Stimulated activated CD4-positive, alpha-beta T cell treated with anti-CD3 and anti-CD28 coated beads, Interleukin-4, amount 100 ng/mL, for 4 hours (primary cell): ENCODE measurements at places on chromosomes 7 and 10.

GRCh38 chr10:46287846-46288477, 1.2 kb downstream of the ANTXRL start:
- no peak for DNase-seq

- DNase-seq = no peak
Measured at GRCh38 chr10:109773288-109774120, 149.8 kb downstream of the XPNPEP1 start.

- no peak for DNase-seq
Measured at GRCh38 chr7:6691103-6691502, 15.6 kb downstream of the ZNF12 start.

DNA sequence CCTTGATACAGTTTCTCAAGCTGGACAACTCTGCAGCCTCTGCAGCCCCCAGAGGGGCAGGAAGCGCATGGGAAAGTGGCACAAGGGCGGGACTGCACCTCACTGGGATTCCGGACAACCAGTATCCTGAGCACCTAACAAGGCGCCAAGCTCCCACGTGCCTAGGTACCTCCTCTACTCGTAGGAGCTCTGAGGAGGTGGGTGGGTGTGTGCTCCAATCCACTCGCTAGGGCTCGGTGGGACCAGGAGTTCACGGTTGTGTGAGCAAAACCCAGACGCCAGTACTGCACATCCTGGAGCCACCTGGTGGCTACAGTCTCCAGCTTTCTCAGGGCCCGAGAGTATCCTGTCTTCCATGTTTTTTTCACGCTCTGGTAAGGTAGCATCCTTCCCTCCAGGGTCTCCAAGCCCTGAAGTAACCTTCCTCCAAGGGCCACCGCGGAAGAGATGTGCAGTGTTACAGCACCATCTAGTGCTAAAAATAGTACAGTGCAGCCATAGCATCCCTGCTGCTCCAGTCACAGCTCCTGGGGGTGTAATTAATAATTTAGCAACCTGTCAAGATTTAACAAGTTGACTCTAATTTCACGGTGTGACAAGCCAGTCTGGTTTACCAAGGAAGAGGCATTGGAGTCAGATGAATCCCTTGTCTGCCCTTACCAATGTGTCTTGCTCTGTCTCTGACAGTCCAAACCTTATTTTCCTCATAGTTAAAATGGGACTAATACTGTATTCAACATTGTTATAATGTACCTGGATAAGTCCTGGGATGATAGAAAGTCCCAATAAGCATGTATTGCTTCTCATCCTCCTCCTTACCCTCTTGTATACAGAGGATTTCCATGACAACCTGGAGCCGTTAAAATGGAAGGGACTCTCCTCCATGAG, 70.4 kb downstream of the HERPUD2 start:
- peak; percentile 22 for DNase-seq

DNA sequence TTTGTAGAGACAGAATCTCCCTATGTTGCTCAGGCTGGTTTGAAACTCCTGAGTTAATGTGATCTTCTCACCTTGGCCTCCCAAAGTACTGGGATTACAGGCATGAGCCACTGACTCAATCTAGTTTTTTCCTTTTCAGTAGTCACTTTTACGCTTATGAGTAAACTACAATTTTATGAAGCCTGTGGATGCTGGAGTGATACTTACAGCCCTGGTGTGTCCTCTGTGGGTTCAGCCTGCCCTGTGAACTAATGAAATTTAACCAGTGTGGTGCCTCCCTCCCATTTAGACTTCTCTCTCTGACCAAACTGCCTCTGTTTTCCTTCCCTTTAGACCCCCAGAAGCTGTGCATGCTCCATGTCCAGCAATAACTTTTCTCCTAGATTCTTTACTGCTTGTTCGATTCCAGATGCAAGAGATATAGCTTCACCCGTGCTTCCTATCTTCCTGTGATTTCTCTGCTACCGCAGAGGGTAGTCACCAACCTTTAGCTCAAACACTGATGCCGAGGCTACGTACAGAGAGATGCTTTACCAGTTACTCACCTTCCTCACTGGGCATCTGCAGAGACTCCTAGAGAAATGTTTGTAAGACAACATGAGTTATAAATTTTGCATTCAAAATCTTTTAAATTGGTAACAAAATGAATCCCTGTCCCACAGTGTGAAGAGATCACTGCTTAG, 90.8 kb downstream of the KIAA1217 start:
- DNase-seq = no peak

- no peak for DNase-seq
Measured at GRCh38 chr7:88357781-88358525, 51.3 kb upstream of the STEAP4 start.

GRCh38 chr10:95394161-95394880, 103.5 kb upstream of the PDLIM1 start:
- DNase-seq = no peak

GRCh38 chr7:83362871-83363550, 200.3 kb upstream of the PCLO start:
- DNase-seq = no peak

DNA sequence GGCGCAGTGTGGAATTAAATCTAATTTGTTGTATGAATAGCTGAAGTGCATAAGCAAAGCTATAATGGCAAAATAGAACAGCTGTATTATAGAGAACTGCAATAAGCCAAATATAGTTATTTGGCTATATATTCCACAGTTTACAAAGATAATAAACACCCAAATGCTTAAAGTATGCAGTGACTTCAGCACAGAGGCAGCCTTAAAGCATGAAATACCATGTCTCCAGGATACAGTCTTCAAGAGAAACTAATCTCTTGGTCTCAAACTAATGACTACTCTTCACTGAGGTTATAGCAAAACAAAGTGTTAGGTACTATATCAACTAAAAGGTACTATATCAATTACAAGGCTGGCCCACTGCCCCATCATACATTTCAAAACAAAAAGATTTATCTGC, 48.0 kb downstream of the NT5C2 start:
- no peak for DNase-seq

DNA sequence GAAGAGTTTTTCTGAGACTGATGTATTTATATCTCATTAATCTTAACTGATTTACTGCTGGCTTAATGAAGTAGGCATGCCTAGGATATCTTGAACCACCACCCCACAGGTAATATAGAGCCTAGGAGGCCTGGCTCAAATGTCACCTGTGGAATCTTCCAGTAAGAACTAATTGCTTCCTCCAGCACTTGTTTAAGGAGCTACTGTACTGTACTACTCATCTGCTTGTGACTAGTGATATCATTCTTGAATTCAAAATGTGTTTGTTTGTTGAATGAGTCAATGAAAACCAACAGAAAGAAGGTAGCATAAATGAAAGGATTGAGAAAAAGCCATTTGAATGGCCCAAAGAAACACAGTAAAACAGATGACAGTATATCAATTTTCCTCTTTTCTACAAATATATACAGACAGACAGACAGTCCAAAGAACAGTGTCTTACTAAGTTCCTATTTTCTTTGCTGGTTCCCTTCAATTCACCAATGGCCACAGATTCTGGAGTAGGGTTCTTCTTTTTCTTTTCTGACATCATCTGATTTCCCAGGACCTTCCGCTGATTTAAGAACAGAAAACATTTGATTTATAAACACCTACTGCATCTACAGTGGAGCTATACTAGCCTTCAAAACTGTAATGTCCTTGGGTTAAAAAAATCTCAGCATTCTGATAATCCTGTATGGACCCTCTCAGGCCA, 43.7 kb upstream of the SLIT1 start:
- no peak for DNase-seq

DNA sequence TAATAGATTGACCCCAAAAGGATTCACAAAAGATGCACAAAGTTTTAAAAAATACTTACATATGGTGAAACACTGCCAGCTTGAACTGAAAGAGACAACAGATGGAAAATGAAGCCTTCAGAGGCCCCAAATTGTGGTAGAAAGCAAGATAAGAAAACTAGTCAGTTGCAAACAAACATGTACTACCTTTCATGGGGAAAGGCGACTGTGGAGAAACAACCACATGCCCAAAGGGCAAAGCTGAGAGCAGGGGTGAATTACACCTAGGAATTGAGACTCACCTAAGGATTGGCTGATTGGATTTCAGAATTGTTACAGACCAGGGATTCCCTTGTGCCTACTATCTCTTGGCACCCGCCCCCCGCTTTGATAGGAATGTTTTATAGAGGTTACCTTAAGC, 13.1 kb downstream of the EPC1 start:
- DNase-seq = no peak

DNA sequence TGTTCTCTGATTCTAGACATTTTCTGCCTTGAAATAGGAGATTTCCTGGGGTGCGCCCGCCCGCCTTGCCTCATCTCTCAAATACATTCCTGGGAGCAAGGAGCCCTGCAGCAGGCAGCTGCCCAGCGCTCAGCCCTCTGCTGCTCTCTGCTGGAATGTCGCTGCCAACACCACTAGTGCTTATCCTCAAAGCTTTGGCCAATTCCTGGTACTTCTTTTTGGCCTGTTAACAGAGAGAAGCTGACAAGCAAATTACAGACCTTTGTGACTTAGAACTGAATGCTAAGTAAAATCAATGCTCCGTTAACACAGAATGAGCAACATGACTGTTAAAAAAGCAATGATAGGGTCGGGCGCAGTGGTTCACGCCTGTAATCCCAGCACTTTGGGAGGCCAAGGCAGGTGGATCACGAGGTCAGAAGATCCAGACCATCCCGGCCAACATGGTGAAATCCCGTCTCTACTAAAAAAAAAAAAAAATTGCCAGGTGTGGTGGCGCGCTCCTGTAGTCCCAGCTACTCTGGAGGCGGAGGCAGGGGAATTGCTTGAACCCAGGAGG, 41.9 kb upstream of the SYPL1 start:
- DNase-seq = peak; percentile 68

GRCh38 chr7:127689194-127689772, 37.3 kb downstream of the SND1 start:
- no peak for DNase-seq

DNA sequence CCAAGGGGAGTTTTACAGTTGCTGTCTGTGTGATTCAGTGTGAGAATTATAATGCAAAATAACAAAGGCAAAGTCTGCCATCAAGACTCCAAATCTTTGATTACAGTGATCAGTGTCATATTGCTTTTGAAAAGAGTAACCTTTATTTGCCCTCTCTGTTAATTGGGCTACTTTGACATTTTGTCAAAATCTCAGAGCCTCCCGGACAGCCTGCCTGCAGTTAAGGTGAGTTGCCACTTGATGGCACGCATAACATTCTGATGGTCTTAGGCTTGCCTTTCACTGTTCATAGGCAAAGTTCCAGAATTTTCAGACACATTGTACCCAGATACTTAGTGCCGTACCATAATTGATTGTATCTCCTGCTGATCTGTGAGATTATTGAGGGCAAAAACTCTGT, 253.5 kb downstream of the ABCA13 start:
- no peak for DNase-seq

DNA sequence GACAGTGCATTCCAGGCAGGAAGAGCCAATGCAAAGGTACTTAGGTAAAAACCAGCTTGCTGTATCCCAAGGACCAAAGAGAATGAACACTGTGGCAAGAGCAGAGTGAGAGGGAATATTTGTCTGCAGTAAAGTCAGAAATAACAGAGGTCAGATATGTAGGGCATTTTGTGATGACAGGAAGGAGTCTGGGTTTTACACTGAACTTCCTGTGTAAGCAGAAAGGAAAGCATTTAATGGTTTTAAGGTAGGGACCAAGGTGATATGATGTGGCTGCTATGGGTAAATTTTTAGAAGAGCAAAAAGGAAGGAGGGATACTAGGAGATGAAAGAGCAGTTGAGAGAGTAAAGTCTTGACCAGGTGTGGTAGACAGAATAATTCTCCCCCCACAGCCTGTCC, 10.1 kb downstream of the ABCB1 start:
- no peak for DNase-seq

- DNase-seq = no peak
Measured at GRCh38 chr10:85032981-85033380, 704.6 kb downstream of the CCSER2 start.

DNA sequence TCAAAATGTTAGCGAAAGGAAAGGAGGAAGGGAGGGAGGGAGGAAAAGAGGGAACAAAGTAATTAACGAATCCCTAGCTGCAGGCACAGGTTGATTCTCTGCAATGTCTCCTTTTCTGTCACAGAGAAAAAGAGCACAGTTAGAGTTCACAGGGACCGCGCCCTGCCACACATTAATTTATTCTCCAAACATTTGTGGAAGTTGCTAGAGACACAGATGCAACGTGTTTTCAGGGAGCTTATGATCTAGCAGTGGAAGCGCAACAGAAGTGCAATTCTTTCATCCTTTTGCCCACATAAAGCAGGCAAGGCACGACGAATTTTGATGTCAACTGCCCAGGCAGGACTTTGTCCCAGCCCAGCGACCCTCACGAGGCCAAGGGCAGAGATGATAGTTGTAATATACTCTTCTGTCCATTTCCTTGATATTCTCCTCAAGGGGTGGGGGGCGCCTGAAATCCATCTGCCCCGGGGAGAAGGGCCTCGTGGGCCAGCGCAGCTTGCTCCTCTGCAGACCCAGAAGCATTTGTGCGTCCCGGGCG, 101.7 kb upstream of the ZNF438 start:
- DNase-seq = no peak

DNA sequence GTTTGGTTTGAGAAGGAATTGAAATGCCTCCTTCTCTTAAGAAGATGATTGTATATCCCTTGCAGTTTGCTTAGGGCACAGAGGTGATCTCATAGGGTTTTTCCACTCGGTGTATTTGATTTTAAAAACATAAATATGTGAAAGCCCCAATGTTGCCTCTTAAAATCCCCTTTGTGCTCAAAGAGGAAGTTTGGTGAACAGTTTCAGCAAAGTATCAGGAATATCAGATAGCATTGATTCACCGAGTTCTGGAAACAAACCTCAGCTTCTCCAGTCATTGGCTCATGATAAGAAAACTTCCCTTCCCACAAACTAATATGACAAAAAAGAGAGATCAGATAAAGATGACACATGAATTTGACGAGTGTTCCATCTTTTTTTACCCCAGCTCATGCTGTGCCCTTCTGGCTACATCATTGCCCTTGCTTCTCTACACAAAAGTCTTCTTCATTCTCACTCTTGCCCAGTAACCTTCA, 20.1 kb upstream of the SMNDC1 start:
- no peak for DNase-seq

- DNase-seq = no peak
Measured at GRCh38 chr10:102418622-102419268, at the start of gene PSD. PSD (minus strand) TSS chr10:102418785; CDS start chr10:102417038, 1,747 bp downstream.
